LHCN-M2 (cell line): ENCODE measurements at places on chromosomes 1 and 21.

GRCh38 chr21:27269644-27270043, 302.8 kb upstream of the ADAMTS5 start:
- DNase-seq, result peak; percentile 96

DNA sequence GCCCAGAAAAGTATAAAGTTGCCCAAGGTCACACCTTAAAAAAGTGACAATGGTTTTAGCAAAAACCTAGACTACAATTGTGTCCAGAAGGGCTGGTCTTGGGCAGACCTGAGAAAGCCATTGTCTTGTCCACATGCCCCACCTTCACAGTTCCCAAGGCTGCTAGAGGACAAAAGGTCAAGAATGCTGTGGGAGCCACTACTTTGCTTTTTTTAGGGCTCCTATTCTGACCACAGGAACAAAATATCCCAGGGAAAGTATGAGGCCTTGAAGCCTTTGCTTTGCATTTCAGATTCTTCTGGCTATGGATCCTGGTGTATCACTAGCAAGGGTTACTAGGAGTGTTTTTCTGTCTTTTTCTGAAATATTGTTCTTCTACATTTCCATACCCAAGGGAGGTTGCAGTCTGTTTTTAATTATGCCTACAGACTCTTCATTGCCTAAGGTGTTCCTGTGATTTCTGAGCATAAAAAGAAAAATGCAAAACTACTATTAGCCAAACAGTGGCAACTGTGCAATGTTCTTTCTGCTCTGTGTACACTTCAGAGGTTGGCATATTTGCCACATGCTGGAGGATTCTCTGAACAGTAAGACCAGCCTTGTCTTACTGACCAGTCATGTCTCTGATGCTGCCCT, 10.7 kb downstream of the C1orf162 start:
- peak; percentile 52 for DNase-seq

GRCh38 chr1:63463248-63463647, 59.8 kb downstream of the ITGB3BP start:
- DNase-seq, result peak; percentile 11

- no peak for DNase-seq
Observed at GRCh38 chr1:207342332-207342731, 20.9 kb downstream of the CD55 start.

DNA sequence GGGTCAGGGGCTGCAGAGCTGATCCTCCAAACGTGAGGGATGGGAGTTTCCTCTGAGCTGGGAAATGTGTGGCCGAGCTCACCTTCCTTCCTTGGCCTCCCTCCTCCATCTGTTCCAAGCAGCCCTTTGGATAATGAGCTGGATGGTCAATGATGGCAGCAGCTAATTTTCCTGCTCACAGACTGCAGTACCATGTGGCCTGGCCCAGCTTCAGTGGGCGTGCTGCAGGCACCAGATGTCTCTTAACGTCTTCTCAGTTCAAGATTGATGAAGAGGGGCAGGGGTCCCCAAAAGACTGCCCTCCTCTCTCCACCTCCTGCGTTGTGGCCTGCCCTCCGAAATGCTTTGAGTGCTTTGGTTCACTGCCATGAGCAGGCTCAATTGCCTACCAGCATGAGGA, 86.0 kb downstream of the UBIAD1 start:
- DNase-seq, result no peak

- no peak for DNase-seq
Observed at GRCh38 chr1:148367596-148367995, 115.5 kb downstream of the PPIAL4G start.

GRCh38 chr1:245154429-245155271, at the start of gene KIF26B:
TSS of gene KIF26B (plus strand) at chr1:245154985. CDS start at chr1:245155425, 440 bp downstream.
- peak; percentile 13 for DNase-seq

GRCh38 chr1:38728585-38728908, 131.0 kb downstream of the RRAGC start:
- DNase-seq, result no peak

GRCh38 chr1:66342707-66343106, 191.2 kb upstream of the SGIP1 start:
- DNase-seq, result no peak

DNA sequence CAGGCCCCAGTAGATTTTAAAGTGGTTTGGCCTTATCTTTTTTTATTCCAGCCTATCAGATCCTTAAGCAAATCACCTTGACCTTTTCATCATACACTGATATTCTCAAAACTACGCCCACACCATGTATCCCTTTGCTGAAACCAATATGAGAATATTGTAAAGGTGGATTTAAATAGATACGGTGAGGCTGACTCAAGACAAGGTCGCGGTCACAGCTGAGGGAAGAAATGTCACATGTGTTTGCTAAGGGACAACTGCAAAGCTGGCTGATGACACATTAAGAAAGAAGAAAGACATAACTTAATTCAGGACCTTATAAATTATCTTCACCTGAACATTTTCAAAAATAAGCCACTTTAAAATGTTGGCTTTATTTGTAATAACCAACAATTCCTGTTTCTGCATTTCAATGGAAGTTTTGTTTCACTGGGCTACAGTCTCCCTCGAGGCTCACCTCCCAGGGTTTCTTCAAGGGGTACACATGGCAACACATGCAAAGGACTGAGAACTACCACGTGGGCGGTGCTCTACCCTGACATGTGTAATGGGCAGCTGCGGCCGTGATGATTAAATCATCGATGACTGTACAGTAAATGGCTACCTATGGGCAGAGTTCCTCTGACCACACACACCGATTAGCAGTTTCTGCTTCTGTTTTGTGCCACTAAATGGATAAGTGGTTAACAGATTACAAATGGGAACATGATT, 189.5 kb downstream of the SIPA1L2 start:
- DNase-seq, result peak; percentile 75

- no peak for DNase-seq
Observed at GRCh38 chr1:109199710-109200109, 14.0 kb upstream of the SARS1 start.

DNA sequence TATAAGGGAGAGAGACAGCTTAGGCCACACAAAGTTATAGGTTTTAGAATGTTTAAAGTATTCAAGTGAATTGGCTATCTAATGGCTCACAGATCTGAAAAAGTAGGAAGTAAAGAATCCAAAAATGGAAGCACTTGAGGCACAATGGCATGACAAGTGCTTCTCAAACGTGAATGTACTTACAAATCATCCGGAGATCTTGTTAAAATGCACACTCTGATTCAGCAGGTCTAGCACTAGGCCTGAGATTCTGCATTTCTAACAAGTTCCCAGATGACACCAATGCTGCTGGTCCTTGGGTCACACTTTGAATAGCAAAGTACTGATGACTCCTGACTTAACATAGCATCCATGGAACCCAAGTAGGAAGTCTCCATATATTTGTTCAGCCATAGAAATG, 20.9 kb upstream of the AGL start:
- DNase-seq, result no peak

- no peak for DNase-seq
Observed at GRCh38 chr21:46422636-46423241, 36.0 kb upstream of the DIP2A start.

DNA sequence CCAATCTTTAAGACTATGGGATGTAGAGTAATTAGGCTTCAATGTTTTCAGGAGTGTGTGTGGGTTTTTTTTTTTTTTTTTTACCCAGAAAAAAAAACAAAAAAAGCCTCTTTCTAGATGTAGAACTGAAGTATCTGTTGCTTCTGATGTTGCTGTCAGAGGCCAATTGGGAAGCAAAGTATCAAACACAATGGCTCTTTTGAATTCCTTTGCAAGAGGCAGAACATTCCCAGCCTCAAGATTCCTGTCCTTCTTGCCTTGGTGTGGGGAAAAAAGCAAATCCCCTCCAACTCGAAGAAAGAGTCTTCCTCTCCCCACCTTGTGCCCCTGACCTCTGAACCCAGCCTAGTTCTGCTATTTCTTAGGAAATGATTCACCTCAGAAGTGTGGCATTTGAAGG, 55.4 kb upstream of the LMO4 start:
- DNase-seq, result no peak

- DNase-seq, result no peak
Observed at GRCh38 chr1:3033040-3033789, 11.9 kb downstream of the ACTRT2 start.

DNA sequence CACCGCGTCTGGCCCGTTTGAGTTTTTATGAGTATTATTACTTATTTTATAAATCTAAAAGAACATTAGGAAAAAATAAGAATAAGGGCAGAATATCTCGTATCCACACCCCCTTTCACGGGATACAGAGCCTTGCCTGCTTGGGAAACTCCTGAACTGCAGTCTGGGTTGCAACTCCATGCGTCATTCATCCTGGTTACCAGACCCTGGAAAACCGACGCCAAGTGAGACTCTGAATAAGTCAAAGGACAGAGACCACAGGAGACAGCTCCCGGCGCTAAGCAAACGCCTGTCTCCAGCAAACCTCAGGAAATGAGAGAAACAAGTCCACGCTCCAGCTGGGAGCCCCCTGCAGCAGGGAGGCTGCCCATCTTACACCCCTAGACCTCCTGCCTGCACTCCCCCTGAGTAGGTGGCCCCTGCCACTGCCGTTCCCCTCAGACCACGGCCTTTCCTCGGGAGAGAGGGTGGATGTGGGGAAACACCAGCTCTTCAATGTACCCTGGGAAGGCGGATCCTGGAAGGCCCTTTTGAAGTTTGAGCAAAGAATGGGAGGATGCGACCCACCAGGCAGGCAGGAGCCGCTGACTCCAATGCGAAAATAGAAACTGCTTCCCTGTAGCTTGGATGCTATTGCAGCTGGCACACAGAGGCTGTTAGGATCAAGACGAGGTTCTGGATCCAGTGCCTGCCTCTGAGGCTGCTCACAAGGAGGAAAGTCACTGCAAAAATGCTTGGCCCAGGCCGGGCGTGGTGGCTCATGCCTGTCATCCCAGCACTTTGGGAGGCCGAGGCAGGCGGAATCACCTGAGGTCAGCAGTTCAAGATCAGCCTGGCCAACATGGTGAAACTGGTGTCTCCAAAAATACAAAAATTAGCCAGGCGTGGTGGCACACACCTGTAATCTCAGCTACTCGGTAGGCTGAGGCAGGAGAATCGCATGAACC, 37.7 kb upstream of the GPR157 start:
- DNase-seq, result no peak

GRCh38 chr1:147169840-147170674, 2.2 kb downstream of the PRKAB2 start:
- DNase-seq, result no peak

- peak; percentile 34 for DNase-seq
Observed at GRCh38 chr1:69994241-69994640, 211.1 kb downstream of the LRRC40 start.

DNA sequence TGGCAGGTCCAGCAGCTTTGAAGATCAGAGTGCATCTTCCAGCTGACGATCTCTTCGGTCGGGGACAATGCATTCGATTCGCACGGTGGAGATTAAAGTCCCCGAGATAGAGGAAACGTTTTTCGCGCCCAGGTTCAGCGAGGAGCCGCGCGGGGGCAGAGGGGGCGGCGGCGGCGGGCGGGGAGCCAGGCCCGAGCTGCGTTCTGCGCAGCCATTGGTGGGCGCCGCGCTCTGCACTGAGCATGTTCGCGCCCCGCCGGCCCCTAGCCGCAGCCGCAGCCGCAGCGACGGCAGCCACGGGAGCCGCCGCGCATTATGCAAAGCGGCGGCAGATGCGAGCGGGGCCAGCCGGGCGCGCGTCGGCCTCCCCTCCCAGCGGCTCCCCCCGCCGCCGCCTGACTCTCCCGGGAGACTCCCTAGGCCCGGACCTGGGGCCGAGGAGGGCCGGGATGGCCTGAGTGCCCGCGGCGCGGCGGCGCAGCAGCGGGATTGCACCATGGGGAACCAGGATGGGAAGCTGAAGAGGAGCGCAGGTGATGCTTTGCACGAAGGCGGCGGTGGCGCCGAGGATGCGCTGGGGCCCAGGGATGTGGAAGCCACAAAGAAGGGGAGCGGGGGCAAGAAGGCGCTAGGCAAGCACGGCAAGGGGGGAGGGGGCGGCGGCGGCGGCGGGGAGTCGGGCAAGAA, at the start of gene FMN2:
Gene FMN2 (plus strand): TSS at position 270 of the 687 bp plus-strand sequence. CDS start 227 bp downstream, at position 497.
- DNase-seq, result peak; percentile 64

DNA sequence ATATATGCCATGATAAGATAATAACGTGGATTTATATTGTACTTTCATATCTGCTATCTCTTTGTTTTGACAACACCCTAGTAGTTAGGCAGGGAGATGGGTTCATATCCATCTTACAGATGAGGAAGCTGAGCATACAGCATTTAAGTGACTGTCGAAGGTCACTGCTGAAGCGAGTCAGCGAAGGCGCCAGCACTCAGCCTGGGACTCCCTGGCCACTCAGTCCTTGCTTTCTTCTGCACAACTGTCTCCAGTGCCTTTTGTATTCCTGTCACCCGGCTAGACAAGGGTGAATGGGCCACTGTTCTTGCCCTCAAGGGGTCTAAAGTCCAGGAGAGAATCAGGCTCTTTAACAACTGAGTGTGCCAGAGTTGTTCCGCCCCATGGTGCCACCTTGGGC, 3.1 kb downstream of the ARHGEF10L start:
- DNase-seq, result no peak

- no peak for DNase-seq
Observed at GRCh38 chr1:107647012-107647411, 318.0 kb downstream of the VAV3 start.
